ENCODE measurements at places on chromosomes 16 and 17. TPM values are rescaled to one million over a fixed set of nuclear protein-coding genes. Genes with fewer than 3 reads are reported as not detected.

DNA sequence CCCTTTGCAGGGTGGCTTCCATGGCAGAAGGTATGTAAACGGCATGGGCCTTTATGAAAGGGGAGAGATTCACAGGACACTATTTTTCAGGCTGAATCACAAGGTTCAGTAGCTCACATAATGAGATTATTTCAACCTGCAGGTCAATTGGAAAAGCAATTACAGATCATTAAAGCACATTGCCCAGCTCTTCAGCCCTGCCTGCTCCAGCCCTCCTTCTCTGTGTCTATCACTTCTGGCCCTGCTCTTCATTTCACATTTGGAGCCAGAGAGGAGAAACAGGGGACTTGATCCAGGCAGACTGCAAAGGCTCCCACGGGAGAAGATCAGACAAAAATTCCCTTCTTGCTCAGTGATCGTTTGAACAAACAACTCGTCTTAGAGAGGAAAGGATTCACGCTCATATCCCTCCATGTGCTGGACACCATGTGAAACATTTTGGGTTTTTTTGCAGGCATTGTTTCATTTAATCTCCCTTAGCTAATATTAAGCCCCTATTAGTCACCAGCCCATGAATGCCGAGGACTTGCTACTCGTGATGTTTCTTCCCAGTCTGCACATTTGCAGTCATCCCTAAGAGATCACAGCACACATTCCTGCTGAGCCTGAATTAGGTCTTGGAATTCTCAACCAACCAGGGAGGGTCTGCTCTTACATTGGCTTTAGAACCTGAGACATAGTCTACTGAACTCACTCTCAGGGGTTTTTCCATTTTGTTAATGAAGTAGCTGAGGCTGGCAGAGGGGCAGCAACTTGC is 443.9 kb upstream of the CCL2 start:
- H3K4me3 ChIP-seq: no peak overlapping the region
- no peak for DNase-seq
- no peaks in the 10 kb centered on the region for H3K36me3 ChIP-seq
- no peaks in the 10 kb centered on the region for H3K4me1 ChIP-seq

- no peak overlapping the region for H3K27ac ChIP-seq
- H3K4me3 ChIP-seq: no peak overlapping the region
- no peak for DNase-seq
Measured at GRCh38 chr17:69512946-69513345, 98.4 kb downstream of the MAP2K6 start.

DNA sequence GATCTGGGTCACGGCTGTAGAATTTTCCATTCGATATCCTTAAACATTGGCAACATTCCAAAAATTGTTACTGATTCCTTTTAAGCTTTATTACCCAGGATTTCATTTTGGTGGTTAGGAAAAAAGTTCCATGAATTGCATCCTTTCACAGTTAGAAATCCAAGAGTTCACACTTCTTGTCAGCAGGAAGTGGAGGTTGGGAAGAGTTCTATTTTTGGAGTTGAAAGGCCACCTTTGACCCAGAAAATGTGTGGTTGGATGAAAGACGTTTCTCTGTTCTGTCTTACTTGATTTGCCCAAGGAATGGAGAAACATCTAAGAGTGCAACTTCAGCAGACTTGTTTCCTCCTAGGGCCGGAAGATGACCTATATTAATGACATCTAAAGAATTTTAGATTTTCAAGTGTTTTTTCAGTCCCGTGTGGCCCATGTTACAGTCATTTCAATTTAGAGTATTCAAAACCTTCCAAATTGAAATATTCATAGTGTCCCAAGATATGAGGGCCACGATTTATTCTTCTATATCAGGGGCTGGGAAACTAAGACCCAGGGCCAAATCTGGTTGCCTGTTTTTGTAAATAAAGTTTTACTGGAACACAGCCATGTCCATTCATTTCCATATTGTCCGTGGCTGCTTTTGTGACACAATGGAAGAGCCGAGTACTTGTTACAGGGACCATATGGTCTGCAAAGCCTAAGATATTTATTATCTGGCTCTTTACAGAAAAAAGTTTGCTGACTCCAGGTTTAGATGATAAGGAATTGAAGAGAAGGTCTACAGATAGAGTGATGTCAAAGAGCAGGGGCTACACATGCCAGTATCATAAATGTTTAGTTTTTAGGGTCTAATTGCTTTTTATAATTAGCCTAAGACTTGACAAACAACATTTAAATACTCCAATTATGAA is 50.2 kb downstream of the CDK5R1 start:
- no peaks in the 10 kb centered on the region for H3K36me3 ChIP-seq
- no peak overlapping the region for H3K4me3 ChIP-seq
- no peaks in the 10 kb centered on the region for H3K27me3 ChIP-seq
- DNase-seq: no peak
- no peak overlapping the region for H3K27ac ChIP-seq
- no peaks in the 10 kb centered on the region for H3K4me1 ChIP-seq

PROCA1 gene
- 4.1 TPM for total RNA-seq

DYNLRB2 gene
- not detected for total RNA-seq
